Bone marrow (tissue), 2 donors: ENCODE measurements at places on chromosomes 3 and 15.

DNA sequence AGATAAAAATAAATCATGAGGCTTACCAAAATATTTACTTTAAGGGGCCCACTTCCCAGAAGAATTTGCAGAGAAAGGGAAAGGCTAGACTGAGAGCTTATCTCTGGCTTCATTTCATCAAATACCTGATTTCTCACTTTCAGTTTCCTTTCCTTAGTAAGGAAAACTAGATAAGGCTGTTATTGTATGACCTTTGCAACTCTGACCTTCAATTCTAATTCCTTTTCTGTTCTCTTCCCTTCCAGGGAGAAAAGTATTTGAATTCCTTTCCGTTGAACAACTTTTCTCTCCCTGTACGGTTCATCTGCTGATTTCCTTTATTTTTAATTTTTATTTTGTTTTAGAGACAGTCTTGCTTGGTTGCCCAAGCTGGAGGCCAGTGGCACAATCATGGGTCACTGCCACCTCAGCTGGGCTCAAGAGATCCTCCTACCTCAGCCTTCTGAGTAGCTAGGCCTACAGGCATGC lies 7.1 kb upstream of the PXK start:
- no peak for DNase-seq

- no peak for DNase-seq
Observed at GRCh38 chr15:63970621-63971426, 75.5 kb downstream of the DAPK2 start.

GRCh38 chr3:160018959-160019358 lies 30.3 kb downstream of the IL12A start:
- DNase-seq: no peak

- no peak for DNase-seq
Observed at GRCh38 chr3:107797586-107797985, 274.8 kb downstream of the BBX start.

- DNase-seq: no peak
Observed at GRCh38 chr15:66893294-66893693, 172.1 kb upstream of the SMAD3 start.

GRCh38 chr3:4438296-4438695 lies 28.8 kb downstream of the SUMF1 start:
- DNase-seq: no peak

DNA sequence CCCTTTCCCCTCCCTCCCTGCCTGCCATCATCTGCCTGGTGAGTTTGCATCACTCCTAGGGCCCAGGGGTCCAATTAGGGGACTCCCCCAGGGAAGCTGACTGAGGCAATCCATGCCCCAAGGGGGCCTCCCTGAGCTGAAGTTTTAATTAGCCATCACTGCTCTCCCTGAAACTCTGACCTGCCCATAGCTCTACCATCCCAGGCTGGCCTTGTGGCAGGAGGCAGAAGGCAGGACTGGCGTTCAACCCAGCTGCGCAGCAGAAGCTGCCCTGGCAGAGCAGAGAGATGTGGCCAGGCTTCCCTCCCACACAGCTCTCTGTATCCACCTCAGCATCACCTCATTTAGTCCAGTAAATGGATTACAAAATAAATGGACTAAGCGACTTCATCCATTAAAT lies 7.7 kb upstream of the C15orf39 start:
- no peak for DNase-seq

- DNase-seq: no peak
Observed at GRCh38 chr3:39592311-39593050, 125.0 kb downstream of the MOBP start.

GRCh38 chr15:55168350-55168974 lies 28.3 kb downstream of the RSL24D1 start:
- DNase-seq: no peak
